ENCODE measurements at places on chromosomes 5 and 9. TPM values are rescaled to one million over a fixed set of nuclear protein-coding genes. Genes with fewer than 3 reads are reported as not detected.

- DNase-seq, result no peak
These were observed 1.5 kb downstream of the VDAC1 start for GRCh38 chr5:134003064-134003816.

GRCh38 chr9:6944093-6944551 is 186.3 kb downstream of the KDM4C start:
- no peak for DNase-seq

GRCh38 chr5:51465165-51465564 is 81.9 kb downstream of the ISL1 start:
- peak; percentile 56 for DNase-seq

DNA sequence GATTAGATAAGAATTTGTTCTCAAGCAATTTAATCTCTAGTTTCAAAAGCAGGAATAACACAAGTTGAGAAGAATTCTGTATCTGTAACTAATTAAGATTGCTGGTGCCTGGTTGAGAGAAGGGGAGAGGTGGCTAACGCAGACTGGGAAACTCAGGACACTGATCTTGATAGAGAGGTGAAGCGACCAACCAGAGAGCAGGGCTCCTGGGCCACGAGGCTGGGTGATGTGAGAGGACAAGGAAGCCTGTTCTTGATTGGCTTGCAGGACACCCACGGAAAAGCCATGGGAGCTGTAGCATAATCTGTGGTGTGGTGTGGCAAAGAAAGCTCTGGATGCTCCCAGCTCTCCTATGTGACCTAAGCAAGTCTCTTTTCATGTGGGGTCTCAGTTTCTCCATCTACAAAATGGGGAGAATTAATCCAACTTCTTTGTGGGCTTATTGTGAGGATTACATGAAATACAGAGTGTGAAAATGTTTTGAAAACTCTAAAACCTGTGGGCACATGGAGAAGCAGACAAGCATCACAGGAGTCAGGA is 594.1 kb upstream of the BRINP1 start:
- DNase-seq, result no peak

GRCh38 chr5:34957857-34958690 is 28.7 kb downstream of the DNAJC21 start:
- peak; percentile 24 for DNase-seq

DNA sequence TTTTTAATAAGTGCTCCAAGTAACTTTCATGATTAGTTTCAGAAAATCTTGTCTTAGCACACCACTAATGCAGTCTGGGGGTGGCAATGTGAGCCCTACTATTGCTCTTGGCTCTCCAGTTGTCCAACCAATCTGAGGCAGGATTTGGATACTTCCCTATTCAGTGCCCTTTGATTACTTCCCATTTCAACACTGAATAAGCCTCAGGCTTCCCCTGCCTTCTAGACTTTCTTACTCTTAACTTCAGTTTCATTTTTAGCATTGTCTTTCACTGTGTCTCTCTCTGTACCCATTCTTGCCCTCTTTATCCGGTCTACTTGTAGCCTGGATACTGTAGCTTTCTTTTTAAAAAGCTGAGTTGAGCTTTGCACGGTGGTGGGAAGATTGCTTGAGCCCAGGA is 186.1 kb downstream of the C9orf152 start:
- DNase-seq, result no peak

GRCh38 chr5:153476767-153477166 is 13.7 kb upstream of the GRIA1 start:
- no peak for DNase-seq

- DNase-seq, result no peak
These were observed 256.8 kb upstream of the GRAMD2B start for GRCh38 chr5:126166368-126166767.

GRCh38 chr5:16934677-16935153 is 1.4 kb downstream of the MYO10 start:
- DNase-seq, result no peak

- DNase-seq, result no peak
These were observed 53.8 kb downstream of the CAST start for GRCh38 chr5:96716007-96716406.

DNA sequence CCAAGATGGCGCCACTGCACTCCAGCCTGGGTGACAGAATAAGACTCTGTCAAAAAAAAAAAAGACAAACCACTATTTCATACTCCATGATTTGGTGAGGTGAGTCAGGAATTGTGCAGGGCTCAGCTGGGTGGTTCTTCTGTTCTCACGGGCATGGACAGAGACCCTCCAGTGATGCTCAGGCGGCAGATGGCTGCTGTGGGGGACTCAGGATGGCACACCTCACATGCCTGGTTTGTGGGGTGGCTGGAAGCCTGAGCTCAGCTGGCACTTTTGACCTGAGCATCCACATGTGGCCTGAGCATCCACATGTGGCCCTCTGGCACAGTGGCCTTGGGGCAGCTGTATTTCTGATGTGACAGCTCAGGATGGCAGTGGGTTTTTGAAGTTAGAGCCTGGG is 217.2 kb downstream of the IRX2 start:
- DNase-seq, result no peak

DNA sequence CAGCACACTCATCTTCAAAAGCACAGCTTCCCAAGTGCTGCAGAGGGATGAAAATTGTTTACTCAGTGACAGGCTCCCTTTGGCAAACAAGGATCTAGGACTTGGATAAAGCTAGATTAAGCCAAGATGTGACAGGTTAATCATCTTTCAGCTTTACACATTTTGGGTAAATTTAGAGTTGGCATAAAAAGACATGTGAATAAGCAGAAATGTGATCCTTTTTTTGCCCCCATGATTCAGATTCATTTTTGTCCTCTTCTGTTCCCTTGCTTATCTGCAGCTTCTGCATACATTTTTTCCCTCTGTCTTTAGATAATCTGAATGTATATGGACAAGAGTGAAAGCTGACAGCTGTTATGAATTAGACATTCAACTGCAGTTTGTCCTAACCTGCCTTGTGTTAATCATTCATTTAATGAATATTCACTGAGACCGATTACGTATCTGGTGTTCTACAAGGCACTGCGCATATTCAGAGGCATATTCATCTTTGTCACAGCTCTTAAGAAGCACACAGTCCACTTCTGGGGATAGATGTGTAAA is 19.6 kb downstream of the ADAMTSL1 start:
- DNase-seq, result no peak

DNA sequence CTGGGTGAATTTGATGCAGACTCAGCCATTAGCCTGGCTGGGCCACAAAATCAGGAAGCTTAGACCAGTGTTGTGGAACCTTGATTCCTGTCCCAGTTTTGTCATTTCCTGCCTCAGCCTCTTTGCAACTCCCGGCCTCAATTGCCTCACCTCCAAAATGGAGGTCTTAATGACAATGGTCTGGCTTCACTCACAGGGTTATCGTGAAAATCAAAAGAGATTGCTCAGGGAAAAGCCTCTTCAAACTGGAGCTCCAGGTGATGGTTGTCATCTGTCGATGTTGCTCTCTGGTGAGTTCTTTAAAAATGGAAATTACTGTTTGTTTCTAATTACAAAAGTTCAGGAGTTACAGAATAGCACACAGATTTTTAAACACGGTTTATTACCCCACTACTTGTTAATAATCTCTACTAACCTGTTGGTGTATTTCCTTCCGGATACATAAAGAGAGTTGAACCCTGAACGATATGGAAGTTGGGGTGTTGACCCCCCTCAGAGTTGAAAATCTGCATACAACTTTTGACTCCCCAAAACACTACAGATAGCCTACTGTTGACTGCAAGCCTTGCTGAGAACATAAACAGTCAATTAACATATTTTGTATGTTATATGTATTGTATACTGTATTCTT is 109.9 kb upstream of the CPEB4 start:
- no peak for DNase-seq

DNA sequence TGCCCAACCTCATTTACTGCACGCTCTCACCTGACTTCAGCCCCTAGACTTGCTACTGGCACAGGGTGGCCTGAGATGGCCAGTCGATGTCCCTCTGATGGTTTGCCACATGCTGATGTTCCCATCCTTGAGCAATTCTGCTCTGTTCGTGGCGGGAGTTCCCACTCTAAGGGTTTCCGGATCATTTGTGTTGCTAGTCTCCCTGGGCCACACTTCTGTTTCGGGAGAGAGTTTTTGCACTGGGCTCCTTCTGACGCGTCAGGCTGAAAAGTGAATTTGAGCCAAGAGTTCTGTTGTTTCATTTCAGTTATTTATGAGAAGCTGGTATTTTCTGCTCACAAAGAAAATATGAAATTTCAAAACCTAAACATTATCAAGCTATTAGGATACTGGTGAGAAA is 597.7 kb downstream of the BNC2 start:
- no peak for DNase-seq

DNA sequence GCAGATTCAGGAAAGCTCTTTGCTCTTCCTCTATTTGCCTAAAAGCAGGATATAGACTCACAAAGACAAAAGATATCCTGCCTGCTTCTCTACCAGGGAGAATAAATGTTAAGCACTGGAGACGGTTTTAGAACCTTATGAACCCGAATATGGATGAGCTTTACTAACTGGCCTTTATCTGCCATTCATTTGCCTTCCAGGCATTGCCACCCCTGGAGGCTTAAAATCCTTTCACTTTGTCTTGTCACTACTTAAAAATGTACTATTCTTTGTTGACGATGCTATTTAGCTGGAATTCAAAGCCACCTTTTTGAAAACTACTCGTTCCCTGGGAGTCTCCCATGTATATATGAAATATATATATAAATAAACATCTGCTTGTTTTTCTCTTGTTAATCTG is 23.2 kb upstream of the LVRN start:
- no peak for DNase-seq

GRCh38 chr5:10671041-10672008 is 89.7 kb downstream of the DAP start:
- no peak for DNase-seq

- DNase-seq, result no peak
These were observed 114.1 kb downstream of the MUSK start for GRCh38 chr9:110782701-110783100.

DNA sequence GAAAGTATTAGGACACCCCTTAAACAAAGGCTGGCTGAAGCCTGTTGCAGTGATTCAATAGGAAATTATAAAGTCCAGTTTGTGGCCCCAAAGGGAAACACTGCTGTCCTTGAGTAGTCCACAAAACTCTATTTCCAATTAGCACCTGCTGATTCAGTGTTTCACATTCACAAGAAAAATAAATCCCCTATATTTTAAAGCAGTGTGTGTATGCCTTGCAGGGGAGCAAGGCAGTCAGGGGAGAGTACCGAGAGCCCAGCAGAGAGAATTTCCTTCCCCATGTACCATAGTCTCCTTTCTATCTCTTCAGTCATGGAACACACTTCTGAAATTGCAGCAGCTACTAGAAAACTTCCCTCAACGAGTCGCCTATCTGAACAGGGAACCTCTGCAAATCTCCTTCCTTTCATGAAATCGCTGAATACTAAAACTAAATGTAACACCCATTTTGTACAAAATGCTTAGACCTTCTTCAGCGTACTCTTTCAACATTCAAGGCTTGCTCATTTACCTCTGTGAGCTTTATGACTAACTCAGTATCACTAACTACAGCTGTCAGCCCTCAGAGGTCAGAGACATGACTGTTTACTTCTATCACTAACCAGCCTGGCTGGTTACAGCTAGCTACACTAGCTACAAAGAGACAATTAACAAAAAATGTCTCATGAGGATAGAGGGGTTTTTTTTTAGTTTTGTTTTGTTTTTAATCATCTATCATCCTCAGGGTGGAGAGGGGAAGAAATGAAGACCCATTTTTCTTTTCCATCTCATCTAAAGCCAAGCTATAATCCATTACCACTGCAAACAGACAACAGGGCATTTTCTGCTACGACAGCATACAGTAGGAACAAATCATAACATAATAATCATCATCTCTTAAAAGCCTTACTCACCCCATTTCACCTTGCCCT is 188.7 kb downstream of the EBF1 start:
- DNase-seq, result no peak

Gene LCN1
- total RNA-seq, result not detected

Gene TAF11L5
- total RNA-seq, result not detected

Gene FRRS1L
- not detected for total RNA-seq

Gene PCDHGB1
- 0.20 TPM for total RNA-seq

Gene KCNV2
- not detected for total RNA-seq

Gene IL5
- total RNA-seq, result not detected

Gene APBA1
- total RNA-seq, result 6.7 TPM

Gene PCDHB4
- total RNA-seq, result not detected

Gene NEUROG1
- not detected for total RNA-seq

Gene SAP30L
- total RNA-seq, result 38.6 TPM

Gene EPB41L4A
- 27.6 TPM for total RNA-seq

Gene ISCA1
- 12.5 TPM for total RNA-seq

Gene IL3
- total RNA-seq, result not detected

All from Calu3 (cell line).